Stimulated activated CD8-positive, alpha-beta memory T cell treated with anti-CD3 and anti-CD28 coated beads, Interleukin-4, amount 100 ng/mL, for 4 hours (primary cell): ENCODE measurements at places on chromosomes 6 and 20.

GRCh38 chr20:63747622-63748069, 8.1 kb downstream of the SLC2A4RG start:
- no peak for DNase-seq

- no peak for DNase-seq
Observed at GRCh38 chr6:44858998-44859397, 469.1 kb upstream of the RUNX2 start.

GRCh38 chr20:708956-709355, 33.4 kb upstream of the SCRT2 start:
- no peak for DNase-seq

DNA sequence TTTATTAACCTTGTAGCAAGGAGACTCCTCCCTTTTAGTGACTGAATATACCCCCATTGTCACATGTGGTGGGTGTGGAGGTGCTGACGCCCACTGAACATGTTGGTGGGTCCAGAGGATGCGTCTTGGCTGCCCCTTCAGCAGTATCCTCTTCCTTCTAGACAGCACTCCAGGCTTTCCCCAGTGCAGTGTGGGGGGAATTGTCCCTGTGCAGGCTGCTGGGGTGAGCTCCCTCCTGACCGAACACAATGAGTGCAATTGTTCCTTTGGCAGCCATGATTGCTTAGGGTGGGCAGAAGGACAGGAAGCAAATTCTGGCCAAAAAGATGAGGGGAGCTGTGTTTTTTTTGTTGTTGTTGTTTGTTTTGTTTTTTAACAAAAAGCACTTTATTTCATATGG, 209.3 kb upstream of the PDE10A start:
- no peak for DNase-seq

GRCh38 chr20:53594068-53595017, 704 bp upstream of the ZNF217 start:
- peak; percentile 96 for DNase-seq

DNA sequence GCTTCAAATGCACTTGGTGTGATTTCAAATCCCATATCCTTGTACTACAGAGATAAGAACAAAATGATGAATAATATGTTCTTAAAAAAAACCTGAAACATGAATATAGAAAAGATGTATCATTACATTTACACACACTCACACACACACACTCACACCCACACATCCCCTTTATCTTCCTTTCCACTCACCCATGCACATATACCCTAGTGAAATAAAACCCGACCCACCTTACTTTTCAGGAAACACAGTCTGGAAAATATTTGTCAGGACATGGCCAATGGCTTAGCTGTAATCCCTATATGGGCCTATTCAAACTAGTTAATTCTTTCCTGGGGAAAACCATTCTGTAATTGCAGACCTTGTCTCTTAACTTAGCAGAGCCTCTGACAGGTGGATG, 60.8 kb upstream of the EDN1 start:
- DNase-seq, result no peak

DNA sequence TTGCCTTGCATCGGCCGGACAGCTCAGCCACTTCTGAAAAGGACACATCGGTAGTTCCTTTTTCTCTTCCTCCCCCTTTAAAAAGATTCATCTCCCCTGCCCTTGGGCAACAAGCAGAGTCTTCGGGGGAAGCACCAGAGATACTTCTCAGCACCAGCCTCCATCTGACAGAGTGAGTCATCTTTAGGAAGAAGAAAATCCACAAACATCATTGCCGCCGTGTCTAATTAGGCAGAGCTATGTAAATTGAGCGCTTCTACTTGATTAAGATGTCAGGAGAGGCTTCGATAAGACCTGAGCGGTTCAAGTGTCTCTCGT, 186.4 kb downstream of the TAF4 start:
- no peak for DNase-seq

GRCh38 chr20:33675136-33675959, 1.1 kb upstream of the NECAB3 start:
- no peak for DNase-seq

- no peak for DNase-seq
Observed at GRCh38 chr20:41145821-41146620, 8.7 kb downstream of the PLCG1 start.

DNA sequence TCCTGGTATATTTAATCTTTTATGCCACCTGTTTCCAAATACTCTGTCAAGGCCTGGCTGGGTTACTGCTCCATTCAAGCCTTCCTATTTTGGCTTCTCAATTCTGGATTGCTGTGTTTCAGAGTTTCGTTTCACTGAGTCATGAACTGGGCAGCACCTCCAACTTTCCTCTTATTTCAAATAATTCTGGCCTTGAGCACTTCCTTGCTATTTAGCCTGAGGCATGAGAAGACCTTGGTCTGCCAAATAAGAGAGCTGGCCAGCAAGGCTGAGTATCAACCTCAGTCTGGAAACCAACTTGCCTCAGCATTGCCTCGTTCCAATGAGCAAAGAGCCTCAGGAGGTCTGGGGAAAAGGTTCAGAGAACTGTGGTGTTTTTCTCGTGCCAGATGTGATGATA, 66.6 kb downstream of the TNFAIP3 start:
- no peak for DNase-seq

- DNase-seq, result no peak
Observed at GRCh38 chr20:33282991-33283555, at the start of gene BPIFB1. Gene BPIFB1, plus strand, starts transcription at chr20:33283214. Its CDS starts 2,860 bp downstream, at chr20:33286074.

- DNase-seq, result no peak
Observed at GRCh38 chr20:63968928-63969760, 586 bp downstream of the ZNF512B start.

GRCh38 chr6:108914235-108915022, 66.2 kb downstream of the ARMC2 start:
- DNase-seq, result no peak

DNA sequence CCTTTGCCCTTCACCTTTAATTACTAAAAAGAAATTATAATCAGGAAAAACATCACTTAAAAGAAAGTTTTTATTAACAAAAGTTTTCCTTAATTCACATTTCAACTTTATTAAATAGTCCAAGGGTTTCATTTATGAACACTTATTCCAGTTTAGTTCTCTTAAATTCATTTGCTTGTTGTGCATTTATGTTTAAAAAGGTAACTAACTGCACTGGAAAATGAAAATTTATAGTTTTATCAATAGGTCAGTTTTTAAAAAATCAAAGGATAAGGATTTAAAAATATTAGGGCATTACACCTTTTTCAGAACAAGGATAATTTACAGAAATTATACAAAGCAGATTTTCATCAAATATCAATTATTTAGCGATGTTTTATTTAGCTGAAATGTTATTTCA, 958 bp upstream of the ATP5F1E start:
- no peak for DNase-seq

DNA sequence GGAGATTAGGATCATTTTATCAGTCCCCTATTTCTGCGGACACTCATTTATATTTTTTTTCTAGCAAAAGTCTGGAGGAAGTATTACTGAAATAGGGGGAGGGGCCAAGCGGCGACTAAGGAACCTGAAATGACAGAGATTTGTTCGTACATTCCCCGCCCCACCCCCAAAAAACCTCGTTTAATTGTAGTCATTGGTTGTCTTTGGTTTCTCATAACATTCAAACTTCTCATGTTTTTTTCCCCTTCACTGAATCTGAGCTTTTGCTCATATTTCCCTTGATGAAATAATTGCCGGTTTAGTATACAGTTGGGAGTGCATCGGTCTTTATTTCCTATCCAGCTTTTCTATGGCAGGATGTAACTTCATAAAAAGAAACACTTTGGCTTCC, 768 bp upstream of the FYN start:
- DNase-seq, result peak; percentile 45

DNA sequence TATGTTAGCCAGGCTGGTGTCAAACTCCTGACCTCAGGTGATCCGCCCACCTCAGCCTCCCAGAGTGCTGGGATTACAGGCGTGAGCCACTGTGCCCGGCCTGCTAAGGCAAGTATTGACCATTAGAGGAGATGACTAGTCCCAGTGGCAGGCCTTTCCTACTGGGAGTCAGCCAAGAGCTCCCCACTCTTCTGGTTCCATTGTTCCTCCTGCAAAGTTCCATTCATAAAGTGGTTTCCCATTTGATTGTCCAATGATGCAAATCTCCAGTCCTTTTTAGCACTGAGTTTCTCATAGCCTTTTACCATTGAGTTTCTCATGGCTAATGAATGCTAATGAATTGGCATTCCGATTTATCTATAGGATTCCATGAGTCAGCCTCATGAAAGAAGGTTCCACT, 148.3 kb upstream of the ESR1 start:
- DNase-seq, result no peak

DNA sequence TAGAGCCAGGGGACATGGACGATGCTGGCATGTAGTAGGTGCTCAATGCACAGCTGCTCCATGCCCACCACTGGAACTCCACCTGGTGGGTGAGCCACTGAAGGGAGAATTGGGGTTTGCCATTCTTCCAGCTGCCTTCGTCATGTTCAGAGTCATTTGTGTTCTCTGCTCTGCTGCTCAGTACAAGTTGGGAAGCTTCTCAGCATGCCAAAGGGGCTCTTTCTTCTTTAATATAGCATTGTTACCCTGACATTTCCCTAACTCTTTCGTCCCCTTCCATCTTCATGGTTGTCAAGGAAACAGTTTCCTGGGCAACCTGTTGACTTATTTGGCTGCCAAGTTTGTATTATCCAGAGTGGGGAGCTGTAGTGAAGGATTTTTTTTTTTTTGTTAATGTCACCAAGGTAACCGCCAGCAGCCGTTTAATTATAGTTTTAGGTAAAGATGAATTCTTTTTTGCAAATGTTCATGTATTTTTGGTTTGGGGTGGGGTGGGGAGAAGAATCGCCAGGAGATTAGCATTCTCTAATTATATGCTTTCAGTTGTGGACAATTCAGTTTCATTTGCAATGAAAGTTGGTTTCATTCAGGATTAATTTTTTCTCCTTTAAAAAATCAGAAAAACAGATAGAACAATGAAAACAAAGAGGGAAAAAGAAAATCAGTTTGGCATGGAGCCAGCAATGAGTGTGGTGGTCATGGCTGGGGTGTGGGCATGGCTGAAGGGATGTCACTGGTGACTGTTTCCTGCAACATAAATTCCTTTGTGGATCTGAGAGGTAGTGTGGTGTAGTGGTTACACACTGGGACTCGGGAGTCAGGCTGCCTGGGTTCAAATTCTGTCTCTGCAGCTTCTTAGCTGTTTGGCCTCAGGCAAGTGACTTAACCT, 73.0 kb upstream of the KCNG1 start:
- no peak for DNase-seq

- no peak for DNase-seq
Observed at GRCh38 chr6:26318459-26319404, 46.3 kb upstream of the BTN3A2 start.

DNA sequence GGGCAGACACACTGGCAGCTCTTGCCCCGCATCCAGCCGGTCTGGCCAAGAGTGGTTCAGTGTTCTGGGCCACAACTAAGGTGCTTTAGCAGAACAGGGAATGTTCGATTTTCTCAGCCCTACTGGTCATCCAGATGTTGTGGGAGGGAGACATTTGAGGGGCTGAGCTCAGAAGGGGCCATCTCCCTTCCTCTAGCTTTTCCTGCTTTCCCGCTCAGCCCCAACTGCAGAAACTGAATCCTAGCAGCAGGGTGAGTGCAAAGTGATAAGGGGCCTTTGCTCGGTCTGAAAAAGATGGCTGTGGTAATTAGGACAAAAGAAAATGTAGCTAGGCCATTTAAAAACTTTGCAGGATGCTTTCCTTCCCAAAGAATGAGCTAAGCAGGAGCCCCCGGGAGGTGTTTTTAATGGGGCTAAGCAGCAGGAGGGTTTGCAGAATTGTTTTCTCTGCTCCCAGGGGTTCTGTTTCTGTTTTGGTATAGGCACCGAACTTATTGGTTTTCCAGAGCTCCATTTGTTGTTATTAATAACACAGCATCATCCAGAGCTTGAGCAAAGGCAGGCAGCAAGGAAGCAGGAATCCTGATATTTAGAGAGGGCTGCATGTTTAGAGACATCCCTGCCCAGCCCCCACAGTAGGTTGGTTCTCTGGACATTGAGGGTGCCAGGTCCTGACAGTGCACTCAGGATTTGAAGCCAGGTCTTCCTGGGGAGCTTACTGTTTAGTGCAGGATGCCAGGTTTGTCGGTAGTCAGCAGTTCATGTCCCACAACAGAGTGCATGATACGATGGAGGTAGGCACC, 210.9 kb downstream of the SLC24A3 start:
- DNase-seq, result no peak

- no peak for DNase-seq
Observed at GRCh38 chr6:79544299-79544927, 7.2 kb upstream of the LCA5 start.

GRCh38 chr6:170307080-170307545, 555 bp downstream of the FAM120B start:
- no peak for DNase-seq

GRCh38 chr20:4375881-4376280, 345.8 kb upstream of the PRND start:
- no peak for DNase-seq

GRCh38 chr6:168314948-168315347, 4.6 kb downstream of the DACT2 start:
- DNase-seq, result no peak
